T-helper 17 cell (primary cell): ENCODE measurements at places on chromosomes 1 and 21.

DNA sequence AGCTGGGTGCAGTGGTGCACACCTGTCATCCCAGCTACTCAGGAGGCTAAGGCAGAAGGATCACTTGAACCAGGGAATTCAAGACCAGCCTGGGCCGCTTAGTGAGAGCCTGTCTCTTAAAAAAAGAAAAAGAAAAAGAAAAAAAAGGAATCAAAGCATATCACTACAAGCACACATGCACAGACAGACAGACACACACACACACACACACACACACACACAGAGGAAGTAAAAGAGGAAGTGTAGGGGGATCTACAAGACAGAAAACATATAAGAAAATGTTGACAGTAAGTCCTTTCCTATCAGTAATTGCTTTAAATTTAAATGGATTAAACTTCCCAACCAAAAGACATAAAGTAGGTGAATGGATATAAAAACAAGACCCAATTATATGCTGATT, 180.3 kb downstream of the FAF1 start:
- H3K27ac ChIP-seq = peak overlapping the region; percentile 62
- H3K36me3 ChIP-seq = peaks cover 9% of the 10 kb centered on the region
- H3K4me1 ChIP-seq = peaks cover 17% of the 10 kb centered on the region
- H3K27me3 ChIP-seq = no peaks in the 10 kb centered on the region
- H3K4me3 ChIP-seq = no peak overlapping the region

GRCh38 chr1:118429856-118430255, 244.8 kb upstream of the SPAG17 start:
- H3K36me3 ChIP-seq = no peaks in the 10 kb centered on the region
- H3K27ac ChIP-seq = no peak overlapping the region
- no peaks in the 10 kb centered on the region for H3K27me3 ChIP-seq
- DNase-seq = no peak

GRCh38 chr1:220529521-220530020, 1.6 kb downstream of the MARK1 start:
- no peak overlapping the region for H3K27ac ChIP-seq
- peaks cover 10% of the 10 kb centered on the region for H3K4me1 ChIP-seq

GRCh38 chr1:160884579-160884978, 401 bp downstream of the ITLN1 start:
- peaks cover 4% of the 10 kb centered on the region for H3K36me3 ChIP-seq
- H3K27ac ChIP-seq = no peak overlapping the region
- H3K4me3 ChIP-seq = no peak overlapping the region

DNA sequence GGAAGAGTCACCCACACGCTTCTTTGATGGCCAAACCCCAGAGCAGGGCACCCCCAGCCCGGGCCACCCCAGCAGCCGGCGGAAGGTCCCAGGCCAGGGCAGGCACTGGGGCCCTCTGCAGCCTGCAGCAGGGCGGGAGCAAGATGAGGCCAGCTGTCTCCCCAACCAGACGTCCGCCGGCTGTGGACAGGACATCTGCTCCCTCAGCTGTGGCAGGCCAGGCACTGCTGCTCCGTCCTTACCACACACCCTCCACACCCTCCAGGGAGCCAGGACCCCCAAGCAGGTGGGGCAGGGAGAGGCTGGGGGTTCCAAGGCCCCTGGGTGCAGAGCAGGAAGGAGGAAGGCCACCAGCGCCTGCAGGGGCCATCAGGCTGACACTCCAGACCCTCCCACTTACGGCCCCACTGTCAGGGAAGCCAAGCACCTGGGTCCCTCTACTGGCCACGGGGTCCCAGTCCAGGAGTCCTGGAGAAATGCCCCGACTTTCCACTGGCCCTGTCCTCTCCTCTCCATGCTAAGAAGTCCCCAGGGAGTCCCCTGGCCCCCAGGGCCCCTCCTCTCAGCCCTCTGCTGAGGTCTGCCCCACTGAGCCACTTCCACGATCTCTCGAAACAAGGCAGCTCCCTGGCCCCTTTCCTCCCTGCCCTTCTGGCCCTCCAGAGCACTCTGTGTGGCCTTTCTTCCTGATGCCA, 5.6 kb downstream of the WNT9A start:
- DNase-seq = no peak
- H3K36me3 ChIP-seq = peaks cover 7% of the 10 kb centered on the region
- no peak overlapping the region for H3K27ac ChIP-seq
- H3K27me3 ChIP-seq = peaks cover 12% of the 10 kb centered on the region

GRCh38 chr1:105909811-105910210, 1146.7 kb upstream of the PRMT6 start:
- no peak for DNase-seq
- H3K27ac ChIP-seq = no peak overlapping the region
- H3K27me3 ChIP-seq = no peaks in the 10 kb centered on the region
- H3K36me3 ChIP-seq = no peaks in the 10 kb centered on the region
- no peaks in the 10 kb centered on the region for H3K4me1 ChIP-seq

- no peak overlapping the region for H3K4me3 ChIP-seq
- H3K4me1 ChIP-seq = no peaks in the 10 kb centered on the region
- H3K27ac ChIP-seq = no peak overlapping the region
These were observed 93.2 kb downstream of the CTH start for GRCh38 chr1:70504176-70504820.

DNA sequence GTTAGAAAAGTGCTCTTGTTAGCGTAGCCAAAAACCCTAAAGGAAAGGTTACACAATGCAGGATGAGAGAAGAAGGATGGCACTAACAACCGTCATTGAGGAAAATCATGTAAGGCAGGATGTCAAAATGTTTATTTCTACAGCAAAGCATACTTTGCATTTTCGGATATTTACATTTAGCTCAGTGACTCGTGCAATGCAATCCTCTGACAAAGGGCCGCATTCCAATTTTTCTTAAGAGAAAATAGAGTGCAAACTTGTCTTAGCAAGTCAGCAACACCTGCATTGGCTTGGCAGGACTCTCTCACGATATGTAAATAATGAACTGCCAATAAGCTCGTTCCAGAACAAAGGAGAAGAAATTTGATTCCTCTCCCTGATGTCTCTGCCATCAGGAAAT, 33.3 kb downstream of the TIAM1 start:
- H3K36me3 ChIP-seq = no peaks in the 10 kb centered on the region
- no peak overlapping the region for H3K4me3 ChIP-seq
- no peak overlapping the region for H3K27ac ChIP-seq

DNA sequence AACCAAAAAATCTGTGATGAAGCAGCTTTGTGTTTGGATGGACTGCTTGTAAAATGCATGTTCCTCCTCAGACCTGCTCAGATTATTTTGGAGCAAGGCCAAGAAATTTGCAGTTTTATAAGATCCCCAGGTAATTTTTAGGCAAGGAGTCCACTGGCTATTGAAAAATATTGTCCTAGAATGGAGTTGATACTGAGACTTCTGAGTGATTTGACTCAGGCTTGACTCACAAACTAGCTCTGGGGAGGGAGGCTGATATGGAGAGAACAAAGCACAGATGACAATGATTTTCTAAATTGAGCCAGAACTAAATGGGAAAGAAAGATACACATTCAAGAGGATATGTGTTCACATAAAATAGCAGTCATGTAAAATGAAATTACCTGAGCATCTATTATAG, 36.7 kb downstream of the AGL start:
- peaks cover 8% of the 10 kb centered on the region for H3K36me3 ChIP-seq
- H3K4me1 ChIP-seq = peaks cover 4% of the 10 kb centered on the region
- no peak overlapping the region for H3K4me3 ChIP-seq
- no peaks in the 10 kb centered on the region for H3K27me3 ChIP-seq

DNA sequence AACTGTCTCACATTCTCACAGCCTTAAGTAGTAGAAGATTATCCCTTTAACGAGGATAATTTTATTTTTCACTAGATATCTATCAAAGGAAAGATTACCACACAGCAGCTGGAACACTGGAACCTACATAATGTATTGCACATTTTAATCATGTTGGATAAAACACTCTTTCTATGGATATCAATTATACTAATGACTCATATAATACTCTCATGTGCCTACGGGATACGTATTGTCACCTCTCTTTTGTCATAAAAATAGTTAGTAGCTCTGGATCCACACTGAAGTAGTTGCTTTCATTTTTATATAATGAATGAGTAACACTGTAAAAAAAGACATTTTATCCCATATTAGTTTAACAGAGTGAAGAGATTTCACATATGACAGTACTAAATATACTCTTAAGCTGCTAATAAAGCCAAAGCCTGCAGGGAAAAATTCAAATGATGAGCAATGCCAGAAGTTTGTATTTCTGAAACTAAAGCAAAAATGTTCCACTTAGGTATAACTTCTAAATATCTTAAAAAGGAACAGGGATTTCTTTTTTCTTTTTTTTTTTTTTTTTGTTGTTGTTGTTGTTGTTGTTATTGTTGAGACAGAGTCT, 408.7 kb upstream of the PKN2 start:
- H3K27me3 ChIP-seq = peaks cover 6% of the 10 kb centered on the region
- no peak overlapping the region for H3K4me3 ChIP-seq
- H3K4me1 ChIP-seq = no peaks in the 10 kb centered on the region
- DNase-seq = no peak

- peaks cover 58% of the 10 kb centered on the region for H3K4me1 ChIP-seq
- peak overlapping the region; percentile 80 for H3K27ac ChIP-seq
- DNase-seq = no peak
- no peaks in the 10 kb centered on the region for H3K27me3 ChIP-seq
- no peaks in the 10 kb centered on the region for H3K36me3 ChIP-seq
These were observed 32.9 kb downstream of the JAK1 start for GRCh38 chr1:64933296-64934070.
